ENCODE measurements at places on chromosomes 4 and X.

DNA sequence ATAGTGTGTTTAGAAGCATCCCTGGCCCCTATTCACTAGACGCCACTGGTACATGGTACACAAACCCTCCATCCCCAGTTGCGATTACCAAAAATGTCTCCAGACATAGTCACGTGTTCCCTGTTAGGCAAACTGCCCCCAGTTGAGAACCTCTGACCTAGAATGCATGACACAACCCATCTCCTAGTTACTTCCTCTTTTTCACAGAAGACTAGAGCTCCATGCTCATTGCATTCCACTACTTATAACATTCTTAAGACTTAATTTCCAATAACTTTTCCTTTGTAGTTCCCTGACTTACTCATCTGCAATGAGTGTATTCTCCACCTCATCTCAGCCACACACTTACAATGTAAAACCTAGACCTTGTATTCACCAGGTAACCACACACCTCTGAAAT is 68.6 kb downstream of the PRSS12 start:
- no peak for DNase-seq

- DNase-seq = no peak
Measured at GRCh38 chr4:113147498-113148111, 98.2 kb downstream of the ANK2 start.

DNA sequence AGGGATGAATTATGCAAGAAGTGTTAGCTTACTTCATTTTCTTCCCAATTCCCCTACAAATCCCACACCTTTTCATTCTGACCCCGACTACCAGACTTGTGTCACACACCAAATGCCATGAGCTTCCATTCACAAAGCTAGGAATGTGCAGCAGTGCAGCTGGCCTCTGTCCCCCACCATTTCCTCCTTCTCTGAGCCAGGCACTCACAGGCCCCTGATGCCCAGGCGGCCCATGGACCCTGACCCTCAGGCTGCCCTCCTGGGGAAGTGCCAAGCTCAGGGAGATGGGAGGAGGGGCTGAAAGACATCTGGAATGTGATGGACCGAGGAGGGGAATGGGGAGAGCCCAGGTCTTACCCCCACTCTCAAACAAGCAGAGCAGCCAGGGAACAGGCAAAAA is 67.0 kb upstream of the BCOR start:
- no peak for DNase-seq

DNA sequence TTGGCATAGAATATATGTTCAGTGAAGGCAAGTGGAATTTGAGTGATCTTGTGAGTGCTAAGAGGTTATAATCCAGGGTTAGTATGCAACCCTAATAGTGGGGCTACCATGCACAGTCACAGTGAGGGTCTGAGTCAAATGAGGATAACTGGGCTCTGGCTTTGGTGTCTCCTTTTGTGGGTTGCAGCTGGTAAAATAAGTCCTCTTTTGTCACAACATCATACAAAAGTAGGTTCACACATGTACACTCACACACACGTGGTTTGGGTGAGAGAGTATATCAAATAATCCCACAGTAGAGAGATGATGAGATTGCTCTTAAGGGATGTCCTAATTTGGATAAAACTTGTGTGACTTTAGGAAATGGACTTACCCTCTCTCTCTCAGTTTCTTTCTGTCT is 79.6 kb upstream of the EOLA2 start:
- no peak for DNase-seq

DNA sequence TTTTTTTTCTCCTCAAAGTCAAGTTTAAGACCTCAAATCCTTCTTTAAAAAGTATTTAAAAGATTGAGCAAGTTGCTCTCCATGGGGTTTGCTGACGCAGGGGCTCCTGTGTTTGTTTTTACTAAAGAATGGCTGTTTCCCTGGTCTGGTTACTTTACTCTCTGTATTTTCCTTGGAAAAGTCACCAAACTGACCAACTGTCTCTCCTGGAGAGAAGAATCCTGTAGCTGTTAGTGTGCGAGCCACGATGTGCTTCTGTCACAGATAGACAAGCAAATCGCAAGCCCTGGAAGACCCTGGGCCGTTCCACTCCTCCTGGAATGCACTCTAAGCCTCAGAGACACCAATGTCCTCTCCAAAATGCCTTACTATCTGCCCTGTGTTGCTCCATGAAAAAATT is 212.1 kb downstream of the CHIC2 start:
- DNase-seq = no peak

DNA sequence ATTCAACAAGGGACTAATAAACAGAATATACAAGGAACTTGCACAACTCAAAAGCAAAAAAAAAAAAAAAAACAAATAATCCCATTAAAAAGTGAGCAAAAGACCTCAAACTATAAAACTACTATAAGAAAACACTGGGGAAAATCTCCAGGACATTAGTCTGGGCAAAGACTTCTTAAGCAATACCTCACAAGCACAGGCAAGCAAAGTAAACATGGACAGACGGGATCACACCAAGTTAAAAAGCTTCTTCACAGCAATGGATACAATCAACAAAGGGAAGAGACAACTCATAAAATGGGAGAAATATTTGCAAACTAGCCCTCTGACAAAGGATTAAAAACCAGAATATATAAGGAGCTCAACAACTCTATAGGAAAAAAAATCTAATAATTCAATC is 17.1 kb upstream of the BMP15 start:
- DNase-seq = no peak

- DNase-seq = no peak
Measured at GRCh38 chr4:175752664-175753063, 59.4 kb downstream of the GPM6A start.

- DNase-seq = no peak
Measured at GRCh38 chr4:132792310-132792709, 356.8 kb upstream of the PCDH10 start.

GRCh38 chr4:153705743-153706468 is 21.8 kb downstream of the TLR2 start:
- DNase-seq = no peak

DNA sequence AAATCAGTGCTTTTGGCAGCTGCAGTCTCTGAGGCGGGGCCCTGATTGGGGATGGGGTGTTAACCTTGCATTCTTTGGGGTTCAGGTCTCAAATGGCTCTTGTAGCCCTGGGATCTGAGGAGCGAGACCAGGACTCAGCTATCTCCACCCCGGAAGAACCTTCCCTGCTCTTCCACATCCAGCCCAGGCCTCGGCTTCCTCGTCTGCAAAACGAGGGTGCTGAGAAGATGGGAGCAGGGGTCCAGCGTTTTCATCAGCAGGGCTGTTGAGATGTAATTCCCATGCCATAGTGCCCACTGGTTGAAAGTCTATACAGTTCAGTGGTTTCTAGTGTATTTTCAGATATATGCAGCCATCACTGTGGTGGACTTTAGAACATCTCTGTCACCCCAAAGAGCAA is 34.6 kb upstream of the WFS1 start:
- no peak for DNase-seq

DNA sequence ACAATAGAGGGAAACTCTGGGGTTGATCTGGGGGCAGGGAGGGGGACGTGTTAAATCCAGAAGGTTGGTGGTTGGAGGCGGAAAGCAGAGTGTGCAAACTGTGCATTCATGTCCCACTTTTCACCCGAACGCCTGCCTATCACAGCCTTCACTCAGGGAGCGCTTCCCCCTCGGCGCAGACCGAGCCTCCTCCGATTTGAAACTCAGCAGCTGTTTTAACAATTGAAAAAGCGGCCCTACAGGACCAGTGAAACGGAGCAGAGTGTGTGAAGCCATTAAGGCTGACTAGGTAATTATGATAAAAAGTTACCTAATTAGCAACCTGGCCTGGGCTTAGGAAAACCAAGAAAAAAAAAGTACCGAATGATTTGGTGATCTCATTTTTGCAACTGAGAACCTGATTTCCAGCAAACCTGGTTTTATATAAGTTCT is 685 bp upstream of the NDNF start:
- no peak for DNase-seq

GRCh38 chrX:106397788-106398538 is 213.8 kb upstream of the RADX start:
- DNase-seq = no peak

DNA sequence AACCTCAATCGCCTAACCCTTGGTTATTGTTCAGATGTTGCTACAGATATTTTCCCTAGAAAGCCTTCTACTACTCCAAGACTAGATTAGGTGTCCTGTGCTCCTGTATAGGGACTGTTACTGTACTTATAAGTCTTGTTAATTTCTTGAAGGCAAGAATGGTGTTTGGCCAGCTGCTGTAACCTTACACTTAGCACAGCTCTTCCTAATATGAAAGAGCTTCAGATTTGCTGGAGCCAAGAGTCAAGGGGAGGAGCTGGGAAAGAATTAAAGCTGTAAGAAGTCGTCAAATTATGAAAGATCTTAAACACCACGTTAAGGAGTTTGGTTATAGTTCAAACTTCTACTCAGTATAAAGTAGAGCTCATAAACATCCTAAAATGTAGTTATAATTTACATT is 245.9 kb upstream of the TLL1 start:
- no peak for DNase-seq

GRCh38 chrX:15059474-15059873 is 186.3 kb downstream of the MOSPD2 start:
- DNase-seq = no peak

- DNase-seq = no peak
Measured at GRCh38 chr4:988726-989721, 2.2 kb downstream of the IDUA start.

DNA sequence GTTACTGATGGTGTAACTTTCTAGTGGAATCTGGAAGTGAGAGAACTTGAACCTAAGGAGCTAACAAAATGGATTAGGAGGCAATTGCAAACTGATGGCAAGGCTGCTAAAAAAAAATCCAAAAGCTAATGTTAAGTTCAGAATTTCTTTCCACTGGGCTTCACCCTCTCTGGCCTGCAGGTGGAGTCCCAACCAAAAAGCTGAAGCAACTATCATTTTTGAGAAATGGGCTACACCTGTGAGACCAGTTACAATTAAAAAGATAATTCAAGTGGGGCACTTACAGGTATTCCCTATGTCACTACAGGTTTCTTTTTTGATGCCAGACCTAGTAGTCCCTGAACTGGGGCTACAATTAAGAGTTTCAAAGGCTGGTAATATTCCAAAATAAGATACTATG is 142.1 kb upstream of the FTHL17 start:
- no peak for DNase-seq

GRCh38 chrX:20670611-20671010 is 403.9 kb upstream of the RPS6KA3 start:
- no peak for DNase-seq

GRCh38 chr4:64402684-64403083 is 6.6 kb downstream of the TECRL start:
- no peak for DNase-seq

GRCh38 chr4:3082925-3083515 is 8.5 kb downstream of the HTT start:
- no peak for DNase-seq

- DNase-seq = no peak
Measured at GRCh38 chr4:52824270-52824602, 37.9 kb upstream of the RASL11B start.

GRCh38 chrX:77788050-77788449 is 2.0 kb upstream of the ATRX start:
- DNase-seq = no peak

GRCh38 chr4:65911720-65912119 is 241.4 kb upstream of the EPHA5 start:
- no peak for DNase-seq

GRCh38 chrX:72011734-72012133 is 101.1 kb downstream of the NHSL2 start:
- DNase-seq = no peak

DNA sequence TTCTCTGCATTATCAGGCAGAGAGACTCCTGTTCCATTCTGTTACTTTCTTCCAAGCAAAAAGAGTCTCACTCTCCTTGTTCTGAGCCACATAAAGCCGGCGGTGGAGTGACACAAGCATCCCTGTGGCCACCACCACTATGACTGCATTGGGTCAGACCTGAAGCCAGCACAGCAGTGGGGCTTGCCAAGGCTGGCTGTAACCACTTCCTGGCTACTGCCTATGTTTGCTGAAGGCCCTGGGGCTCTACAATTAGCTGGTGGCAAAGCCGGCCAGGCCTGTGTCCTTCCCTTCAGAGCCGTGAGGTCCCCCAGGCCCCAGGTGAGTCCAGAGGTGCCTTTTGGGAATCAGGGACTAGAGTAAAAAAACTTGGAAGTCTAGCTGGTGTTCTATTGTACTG is 31.8 kb downstream of the PLAC8 start:
- DNase-seq = no peak

- DNase-seq = no peak
Measured at GRCh38 chrX:85029043-85029442, 25.4 kb downstream of the APOOL start.

DNA sequence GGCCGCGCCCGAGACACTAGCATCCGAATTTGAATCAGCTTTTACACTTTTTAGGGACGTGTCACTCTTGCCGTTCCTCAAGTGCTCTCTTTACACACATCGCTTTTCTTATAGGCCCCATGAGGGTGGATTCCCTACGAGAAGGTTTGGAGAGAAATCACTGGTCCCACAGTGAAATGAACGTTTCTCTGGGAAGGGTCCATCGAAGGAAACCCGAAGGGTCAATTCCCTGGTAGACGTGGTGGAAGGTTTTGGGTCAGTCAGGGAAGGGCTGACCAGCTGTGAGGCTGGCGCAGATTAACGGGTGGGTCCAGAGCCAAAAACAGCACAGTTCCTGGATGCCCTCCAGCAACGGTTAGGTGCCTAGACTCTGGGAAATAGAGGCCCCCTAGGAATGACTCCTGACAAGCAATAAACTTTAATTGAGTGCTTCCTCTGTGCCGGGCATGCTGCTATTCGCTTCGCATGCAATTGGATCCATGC is 35.9 kb downstream of the ETDC start:
- no peak for DNase-seq

DNA sequence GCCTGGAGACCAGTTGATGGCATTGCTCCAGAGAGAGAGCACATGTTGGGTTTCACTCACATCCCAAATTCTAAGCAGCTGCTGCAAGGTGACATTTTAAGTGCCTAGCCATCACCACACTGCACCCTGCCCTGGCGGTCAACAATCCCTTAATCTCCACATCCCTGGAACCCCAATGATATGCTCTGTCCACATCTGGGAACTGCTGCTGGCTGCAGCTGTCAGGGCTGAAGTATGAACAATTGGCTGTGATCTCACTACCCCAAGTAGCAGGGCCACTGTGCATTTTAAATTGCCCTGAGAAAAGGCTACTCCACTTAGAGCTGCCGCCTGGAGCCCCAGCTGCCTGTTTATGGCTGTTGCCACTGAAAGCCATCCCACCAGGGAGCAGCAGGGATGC is 190.6 kb downstream of the ACTRT1 start:
- DNase-seq = no peak

DNA sequence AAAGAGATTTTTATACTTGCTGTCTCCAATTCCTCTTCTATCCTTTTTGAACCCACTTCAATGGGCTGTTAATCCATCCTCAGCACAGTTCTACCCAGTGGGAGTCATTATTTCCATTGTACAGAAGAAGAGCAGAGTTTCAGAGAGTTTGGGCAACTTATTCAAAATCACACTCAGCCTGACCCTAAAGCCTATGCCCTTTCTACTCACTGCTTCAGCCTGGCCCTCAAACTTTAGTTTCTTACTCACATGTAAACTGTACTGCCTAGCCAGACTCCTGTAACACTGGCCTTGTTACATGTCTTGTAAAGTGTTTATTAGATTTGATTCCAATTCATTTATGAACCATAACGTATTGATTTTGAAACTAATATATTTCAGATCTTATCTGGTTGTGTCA is 25.1 kb upstream of the USO1 start:
- no peak for DNase-seq

- DNase-seq = no peak
Measured at GRCh38 chr4:85866508-85866907, 391.6 kb downstream of the ARHGAP24 start.
